Neural crest cell (in vitro differentiated cells): ENCODE measurements at places on chromosomes 3 and 15. TPM values are rescaled to one million over a fixed set of nuclear protein-coding genes. Genes with fewer than 3 reads are reported as not detected.

Gene SLC2A2
- total RNA-seq = not detected in 2 replicates

GRCh38 chr15:50051811-50052419 is 67.1 kb downstream of the ATP8B4 start:
- peak; percentile 39 for DNase-seq

DNA sequence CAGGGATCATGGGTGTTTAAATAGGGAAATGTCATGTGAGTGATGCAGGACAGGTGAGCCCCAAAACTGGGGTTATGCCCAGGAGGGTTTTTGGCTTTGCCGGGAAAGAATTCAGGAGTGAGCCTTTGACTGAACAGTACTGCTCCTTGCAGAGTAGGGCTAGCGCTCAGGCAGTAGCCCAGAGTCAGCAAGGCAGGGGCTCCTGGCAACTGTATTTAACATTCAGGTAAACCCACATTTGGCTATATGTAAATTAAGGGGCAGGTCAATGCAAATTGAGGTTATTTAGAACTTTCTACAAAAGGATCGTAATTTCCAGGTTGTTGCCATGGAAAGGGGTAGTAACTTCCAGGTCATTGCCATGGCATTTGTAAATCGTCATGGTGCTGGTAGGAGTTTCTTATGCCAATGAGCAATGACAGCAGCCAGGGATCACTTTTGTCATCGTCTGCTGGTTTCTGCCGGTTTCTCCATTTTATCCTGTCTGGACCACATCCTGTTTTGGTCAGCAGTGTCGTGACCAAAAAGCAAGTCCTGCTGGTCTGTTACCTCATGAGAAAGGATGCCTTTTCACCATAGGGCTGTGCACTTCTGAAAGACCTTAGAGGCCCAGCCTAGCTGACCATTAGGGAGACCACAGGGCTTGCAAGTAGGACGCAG is 24.3 kb downstream of the MTHFS start:
- no peak for DNase-seq

DNA sequence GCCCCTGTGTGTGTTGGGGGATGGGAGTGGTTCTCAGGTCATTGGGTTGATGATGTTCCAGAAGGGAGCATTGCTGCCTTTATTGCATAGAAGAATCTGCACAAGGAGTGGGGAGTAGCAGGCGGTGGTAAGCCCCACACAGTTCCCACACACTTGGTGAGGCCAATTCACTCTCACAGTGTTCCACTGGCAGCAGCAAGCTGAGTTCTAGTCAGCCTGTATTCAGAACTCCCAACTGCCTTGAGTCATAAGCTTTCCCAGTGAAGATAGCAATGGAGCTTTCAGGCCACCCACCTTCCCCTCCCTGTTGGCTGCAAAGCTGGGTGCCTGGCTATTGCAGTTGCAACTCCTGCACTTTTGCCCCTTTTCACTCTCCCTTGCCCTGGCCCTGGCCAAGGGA is 181.1 kb upstream of the RBMS3 start:
- no peak for DNase-seq

DNA sequence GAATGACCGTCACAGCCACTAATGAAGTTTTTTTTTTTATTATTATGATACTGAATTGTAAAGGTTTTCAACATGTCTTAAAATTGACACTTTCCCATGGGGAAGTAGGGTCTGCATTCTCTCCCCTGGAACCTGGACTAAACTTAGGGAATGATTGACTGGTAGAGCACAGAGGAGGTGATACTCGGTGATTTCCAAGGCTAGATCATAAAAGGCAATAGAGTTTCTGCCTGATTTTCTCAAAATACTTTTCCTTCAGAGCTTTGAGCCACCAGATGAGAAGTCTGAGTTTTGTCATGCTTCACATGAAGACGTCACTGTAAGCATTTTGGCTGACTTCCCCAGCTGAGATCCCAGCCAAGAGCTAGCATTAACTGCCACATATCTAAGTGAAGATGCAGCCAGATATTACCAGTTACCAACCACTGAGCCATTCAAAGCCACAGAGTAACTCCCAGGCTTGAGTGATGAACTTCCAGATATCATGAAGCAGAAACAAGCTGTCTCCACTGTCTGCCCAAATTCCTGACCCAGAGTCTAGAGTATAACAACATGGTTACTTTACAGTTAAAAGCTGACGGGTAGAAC is 105.8 kb downstream of the LSAMP start:
- no peak for DNase-seq
